Erythroblast (primary cell): ENCODE measurements at places on chromosomes 7 and 10.

GRCh38 chr10:76993213-76993612 is 644.4 kb downstream of the KCNMA1 start:
- DNase-seq = no peak

DNA sequence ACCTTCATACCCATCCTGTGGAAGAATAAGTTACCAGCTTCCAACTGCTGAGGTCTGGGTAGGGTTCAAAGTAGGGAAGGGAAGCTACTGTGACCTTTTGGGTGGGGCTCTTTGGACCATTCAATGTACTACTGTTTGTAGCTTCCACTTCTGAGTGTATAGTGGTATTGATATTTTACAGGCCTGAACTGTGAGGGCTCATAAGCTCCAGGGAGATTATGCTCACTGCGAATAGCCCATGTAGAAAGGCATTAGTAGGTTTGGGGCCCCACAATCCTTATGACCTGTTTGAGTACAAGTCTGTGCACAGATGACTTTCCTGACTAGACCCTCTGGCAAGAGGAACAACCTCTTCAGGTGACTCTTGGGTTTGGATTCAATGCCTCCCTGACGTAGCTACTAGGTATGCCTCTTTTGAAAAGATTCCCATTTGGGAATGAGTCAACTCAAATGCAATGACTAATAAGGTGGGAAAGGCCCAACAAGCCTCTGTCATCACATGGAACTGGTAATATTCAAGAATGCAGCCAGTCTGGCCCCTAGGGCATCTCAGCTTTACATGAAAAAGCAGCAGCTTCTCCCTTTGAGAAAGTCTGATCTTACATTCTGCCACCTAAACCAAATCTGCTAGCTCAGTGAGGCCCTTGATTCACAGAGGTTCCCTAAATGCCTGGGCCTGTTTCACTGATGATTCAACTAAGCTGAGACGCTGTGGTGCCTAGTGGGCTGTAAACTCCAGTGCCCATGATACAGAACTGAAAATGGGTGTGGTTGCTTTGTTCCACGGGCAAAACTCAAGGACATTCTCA is 79.8 kb downstream of the ABI1 start:
- no peak for DNase-seq

DNA sequence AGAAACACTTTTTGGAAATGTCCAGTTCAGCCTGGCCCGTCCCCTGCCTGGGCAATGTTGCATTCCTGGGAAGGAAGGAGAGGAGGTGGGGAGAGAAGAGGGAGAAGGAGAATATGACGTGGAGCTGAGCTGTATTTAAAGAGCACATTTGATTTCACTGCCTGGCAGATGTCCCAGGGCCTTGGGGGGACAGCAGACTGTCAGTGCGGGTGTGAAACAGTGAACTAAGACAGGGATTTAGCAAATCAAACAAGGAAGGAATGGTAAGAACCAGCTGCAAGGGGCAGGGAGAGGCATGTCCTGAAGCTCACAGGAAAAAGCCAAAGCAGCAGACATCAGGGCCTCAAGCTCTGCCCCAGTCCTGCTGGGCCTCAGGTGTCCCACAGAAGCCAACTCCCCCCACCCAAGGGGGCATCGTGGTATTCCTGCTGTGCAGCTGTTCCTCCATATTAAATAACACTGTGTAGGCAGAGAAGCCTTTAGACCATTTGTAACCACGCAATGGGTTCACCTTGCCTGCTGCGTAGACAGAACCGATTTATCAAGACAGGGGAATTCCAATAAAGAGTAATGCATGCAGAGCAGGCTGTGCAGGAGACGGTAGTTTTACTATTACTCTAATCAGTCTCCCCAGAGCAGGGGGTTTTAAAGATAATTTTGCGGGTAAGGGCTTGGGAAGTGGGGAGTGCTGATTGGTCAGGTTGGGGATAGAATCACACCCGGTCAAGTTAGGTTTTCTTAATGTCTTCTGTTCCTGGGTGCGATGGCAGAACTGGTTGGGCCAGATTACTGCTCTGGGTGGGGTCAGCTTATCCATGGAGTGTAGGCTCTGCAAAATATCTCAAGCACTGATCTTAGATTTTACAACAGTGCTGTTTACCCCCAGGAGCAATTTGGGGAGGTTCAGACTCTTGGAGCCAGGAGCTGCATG is 18.3 kb downstream of the LEP start:
- peak; percentile 6 for DNase-seq

- DNase-seq = no peak
These were observed 113.2 kb upstream of the ANKRD1 start for GRCh38 chr10:91034042-91034441.

GRCh38 chr10:70503776-70504175 is 25.2 kb downstream of the PALD1 start:
- no peak for DNase-seq

DNA sequence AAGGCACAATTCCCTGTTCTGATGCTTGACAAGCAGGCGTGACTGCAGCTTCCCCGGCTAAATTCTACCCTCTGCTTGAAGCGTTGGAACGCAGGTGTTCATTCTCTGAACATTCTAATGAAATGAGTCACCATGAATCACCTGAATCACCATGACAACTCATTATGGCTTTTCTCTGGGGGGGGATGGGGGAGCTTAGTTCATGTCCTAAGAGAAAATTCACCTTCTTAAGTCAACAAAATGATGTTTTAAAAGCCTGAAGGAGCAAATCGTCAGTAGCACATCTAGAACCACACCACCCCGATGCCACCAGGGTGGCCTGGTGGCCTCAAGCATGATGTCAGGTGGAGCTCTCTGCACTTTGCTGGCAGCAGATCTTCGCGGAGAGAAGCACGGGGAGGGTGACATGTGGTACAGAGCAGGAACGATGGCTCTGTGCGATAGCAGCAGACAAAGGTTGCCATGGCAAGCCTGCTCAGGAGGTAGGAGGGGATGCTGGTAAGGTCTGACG is 33.7 kb downstream of the DDC start:
- peak; percentile 25 for DNase-seq

DNA sequence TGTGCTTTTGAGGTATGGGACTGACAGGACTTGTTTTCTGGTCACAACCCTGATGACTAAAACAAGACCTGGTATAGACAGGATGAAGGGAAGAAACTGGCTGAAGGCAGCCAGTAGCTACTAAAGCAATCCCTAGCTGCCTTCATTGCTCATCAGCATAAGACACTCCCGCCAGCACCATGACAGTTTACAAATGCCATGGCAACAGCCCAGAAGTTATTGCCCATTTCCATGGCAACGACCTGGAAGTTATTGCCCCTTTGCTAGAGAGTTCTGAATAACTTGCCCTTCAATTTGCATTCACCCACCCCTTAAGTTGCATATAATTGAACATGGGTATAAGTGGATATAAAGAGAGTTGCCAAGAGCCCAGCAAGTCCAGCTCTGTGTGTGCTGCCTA is 169.6 kb upstream of the FAM171A1 start:
- DNase-seq = peak; percentile 2

DNA sequence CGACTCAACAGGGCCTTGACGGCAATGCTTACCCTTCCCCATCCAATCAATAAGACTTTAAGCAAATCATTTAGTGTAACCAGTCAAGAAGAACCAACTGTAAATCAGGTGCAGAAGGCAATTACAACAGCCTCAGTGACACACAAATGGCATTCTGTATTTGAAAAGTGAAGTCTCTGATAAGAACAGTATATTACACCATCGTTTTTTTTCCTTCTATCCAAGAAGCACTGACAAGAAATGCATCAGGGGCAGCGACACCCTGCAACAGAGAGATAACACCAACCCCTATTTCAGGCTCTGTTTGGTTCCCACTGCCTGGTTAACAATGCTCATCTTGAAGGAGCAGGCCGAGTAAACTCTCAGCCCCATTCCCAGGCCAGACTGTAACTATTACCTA is 204.0 kb upstream of the AOAH start:
- peak; percentile 86 for DNase-seq

DNA sequence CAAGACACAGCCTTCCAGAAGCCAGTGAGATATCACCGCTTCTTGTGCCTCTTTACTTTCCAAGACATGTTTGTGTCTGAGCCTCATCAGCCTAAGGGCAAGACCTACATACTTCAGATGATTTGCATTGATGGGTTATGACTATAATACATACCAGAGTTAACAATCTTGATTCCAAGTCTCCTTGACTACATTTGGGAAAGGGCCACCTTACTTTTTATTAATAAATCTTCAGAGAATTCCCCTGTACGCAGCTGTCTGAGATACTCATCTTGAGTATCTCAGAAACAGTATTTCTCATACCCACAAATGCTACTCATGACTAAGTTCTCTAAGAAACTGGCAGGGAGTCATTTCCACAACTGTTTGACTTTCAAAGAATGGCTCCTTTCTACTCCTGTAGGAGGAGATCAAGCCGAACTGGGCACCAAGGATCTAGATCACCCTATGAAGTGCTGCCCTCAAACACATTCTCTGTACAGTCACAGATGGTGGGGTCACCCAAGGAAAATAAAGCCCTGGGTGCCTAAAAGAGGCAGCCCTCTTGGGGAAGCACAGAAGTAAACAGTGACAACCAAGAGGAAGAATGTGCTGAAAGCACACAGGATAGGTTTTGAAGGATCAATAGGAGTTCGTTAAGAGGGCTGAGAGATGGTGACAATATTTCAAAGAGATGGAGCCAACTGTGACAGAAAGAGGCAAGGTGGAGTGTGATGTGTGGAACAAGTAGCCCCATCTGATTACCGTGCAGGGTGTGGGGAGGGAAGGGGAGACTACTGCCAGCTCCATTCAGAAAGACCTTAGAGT is 138.9 kb downstream of the JAZF1 start:
- DNase-seq = no peak

- no peak for DNase-seq
These were observed 176.3 kb downstream of the PKD1L1 start for GRCh38 chr7:47771990-47772360.

DNA sequence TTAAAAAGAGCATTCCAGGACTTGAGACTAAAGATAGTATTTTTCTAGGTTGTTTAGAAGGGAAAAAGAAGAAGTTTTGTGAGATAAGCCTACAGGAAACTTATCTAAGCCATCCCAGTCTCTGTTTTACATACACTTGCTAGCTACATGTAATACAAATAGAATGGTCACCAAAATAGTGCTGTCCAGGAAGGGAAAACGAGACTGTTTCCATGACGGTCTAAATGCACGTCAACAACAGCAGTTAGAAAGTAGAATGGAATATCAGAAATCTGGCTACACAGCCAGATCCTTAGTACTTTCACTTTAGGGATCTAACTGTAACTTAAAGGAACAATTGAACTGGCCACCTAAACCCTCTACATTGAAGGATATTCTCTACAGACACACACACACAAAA is 117.6 kb downstream of the TSPAN12 start:
- no peak for DNase-seq

DNA sequence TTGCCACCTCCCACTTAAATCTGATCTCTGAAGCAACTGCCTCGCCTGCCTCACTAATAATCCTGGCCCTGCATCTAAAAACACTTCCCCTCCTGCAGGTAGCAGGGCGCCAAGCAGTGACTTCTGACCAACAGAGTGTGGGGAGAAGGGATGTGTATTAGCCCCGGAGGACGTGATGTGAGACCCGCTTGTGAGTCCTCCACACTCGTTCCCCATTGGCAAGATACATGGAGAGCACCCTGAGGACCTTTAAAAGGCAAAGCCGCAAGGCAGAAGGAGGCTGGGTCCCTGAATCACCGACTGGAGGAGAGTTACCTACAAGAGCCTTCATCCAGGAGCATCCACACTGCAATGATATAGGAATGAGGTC is 6.1 kb upstream of the PILRA start:
- no peak for DNase-seq

- DNase-seq = no peak
These were observed 102.5 kb upstream of the SAMD8 start for GRCh38 chr10:75008952-75009351.

DNA sequence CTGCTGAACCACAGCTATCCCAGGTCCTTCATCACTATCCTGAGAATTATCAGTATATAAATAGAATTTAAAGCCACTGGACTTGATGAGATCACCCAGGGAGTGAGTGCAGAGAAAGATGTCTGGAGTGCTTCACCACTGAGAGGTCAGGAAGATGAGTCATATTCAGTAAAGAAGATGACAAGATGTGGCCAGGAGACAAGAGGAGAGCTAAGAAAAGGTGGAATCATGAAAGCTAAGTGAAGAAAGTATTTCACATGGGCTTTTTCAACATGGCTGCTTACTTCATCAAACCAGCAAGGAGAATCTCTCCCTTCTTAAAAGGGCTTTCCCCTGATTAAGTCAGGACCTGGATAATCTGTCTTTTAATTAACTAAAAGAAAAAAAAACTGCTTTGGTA is 9.1 kb upstream of the PRKAR2B start:
- DNase-seq = peak; percentile 73

DNA sequence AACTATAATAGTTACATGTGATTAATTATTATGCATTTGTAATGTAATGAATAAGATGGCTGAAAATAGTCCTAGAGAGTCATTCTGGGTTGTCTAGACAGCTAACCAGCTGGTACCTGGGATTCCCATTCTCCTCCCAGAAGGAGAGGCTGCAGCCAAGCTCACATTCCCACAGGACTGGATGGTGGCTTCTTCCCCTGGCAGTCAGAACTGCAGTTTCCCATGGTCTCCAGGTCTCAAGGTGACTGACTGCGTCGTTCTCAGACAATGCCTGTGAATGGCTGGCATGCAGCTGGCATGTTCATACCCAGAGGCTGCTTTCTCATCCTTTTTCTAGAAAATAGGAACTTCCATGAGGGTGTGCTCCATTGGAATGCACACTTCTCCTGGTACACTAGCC is 21.3 kb downstream of the TAS2R16 start:
- no peak for DNase-seq

DNA sequence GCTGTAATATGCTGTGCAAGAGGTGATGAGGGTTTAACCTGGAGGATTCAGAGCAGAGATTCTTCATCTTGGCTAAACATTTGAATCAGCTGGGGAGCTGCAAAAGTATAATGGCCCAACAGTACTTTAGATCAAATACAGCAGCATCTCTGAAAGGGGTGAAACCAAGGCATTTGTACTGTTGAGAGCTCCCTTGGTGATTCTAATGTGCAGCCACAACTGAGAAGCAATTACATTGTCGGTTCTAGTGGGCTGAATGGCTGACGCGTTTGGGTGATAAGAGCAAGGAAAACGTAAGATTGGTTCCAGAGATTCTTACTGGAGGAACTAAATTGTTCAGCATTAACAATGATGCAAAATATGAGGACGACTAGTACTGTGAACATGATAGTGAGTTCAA is 269.7 kb downstream of the AGMO start:
- no peak for DNase-seq
